Iris pigment epithelial cell (primary cell): ENCODE measurements at places on chromosomes 16 and 17.
A peak's percentile ranks its signal among the peaks of the same experiment; 100 is the strongest.

GRCh38 chr16:52912565-52913173 lies 140.0 kb downstream of the CHD9NB start:
- peak; percentile 60 for DNase-seq

DNA sequence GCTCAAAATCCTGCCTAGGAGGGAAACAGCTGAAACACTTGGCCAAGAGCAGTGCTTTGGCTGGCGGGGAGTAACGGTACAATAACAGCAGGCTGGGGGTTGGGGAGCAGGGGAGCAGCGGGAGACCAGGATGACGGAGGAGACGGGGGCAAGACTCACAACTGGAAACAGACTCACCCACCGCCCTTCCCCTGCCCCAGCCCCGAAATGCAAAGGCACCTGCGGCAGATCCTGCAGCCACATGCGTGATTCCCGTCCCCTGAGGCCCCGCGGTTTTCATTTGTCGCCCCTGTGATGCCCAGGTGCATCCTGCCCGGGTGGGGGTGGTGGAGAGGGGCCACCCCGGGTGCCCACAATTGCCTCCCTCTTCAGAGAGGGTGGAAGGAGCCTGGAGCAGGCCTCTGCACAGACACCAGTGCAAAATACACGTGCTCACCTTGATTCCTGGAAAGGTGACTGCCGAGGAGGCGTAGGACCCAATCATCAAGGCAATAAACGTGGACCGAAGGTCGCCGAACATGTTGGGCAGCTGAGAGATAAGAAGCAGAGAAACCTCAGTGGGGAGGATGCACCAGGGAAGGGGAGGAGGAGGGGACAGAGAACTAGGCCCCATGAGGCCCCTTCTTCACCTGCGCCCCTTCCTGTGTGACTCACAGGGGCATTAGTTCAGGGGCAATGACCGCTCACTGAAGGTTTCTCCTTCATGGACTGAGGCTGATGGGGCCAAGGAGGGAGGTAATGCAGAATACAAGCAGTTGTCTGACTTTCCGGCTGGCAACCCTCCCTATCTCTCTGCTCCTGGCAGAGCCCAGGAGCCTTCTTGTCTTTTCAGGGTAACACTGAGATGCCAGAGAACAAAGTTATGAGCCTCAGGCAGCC lies 30.4 kb upstream of the PITPNA start:
- no peak for DNase-seq

- DNase-seq: peak; percentile 95
These were observed 14.4 kb upstream of the CA4 start for GRCh38 chr17:60135151-60135950.

- no peak for DNase-seq
These were observed 5.5 kb upstream of the TMEM92 start for GRCh38 chr17:50268743-50269275.

DNA sequence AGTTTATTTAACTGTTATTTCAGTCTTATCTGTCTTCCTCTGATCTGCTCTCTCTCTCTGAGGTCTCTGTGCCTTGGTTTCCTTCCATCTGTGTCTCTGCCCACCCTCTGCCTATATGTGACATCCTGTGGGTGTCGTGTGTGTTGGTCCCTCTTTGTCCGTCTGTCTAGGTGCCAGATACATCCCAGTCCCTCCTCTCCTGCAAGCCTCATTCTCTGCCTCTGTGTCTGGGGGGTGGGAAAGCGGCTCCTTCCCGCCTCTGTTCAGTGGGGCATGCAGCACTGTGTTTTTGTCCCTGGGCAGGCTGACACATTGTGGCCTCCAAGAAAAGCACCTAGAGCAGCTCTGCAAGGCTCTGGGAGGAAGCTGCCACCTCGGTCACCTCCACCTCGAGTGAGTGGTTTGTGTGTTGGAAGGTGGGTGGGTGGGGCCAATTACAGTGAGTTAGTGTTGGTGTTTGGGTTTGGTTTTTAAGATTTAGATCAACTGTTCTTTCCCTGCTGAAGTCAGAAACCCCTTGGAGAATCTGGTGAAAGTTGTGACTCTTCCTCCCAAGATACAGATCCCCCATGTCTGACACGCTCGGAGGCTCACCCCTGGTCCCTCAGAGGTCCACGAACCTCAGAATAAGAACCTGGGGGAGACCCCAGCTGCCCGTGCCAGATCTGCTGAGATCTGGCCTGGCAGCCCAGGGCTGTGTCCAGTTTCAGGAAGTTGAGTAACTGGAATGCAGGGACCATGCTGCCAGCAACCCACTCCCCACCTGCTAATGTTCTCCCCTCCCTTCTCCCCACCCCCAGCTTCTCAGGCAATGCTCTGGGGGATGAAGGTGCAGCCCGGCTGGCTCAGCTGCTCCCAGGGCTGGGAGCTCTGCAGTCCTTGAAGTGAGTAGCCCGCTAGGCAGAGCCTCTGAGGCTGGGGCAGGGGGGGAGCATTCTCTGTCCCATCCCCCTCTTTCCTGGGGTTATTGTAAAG lies 50.9 kb upstream of the CPNE2 start:
- peak; percentile 12 for DNase-seq

- DNase-seq: peak; percentile 73
These were observed 6.7 kb downstream of the ITGA3 start for GRCh38 chr17:50062293-50063243.

- peak; percentile 58 for DNase-seq
These were observed 11.6 kb upstream of the MFAP4 start for GRCh38 chr17:19398301-19399181.

DNA sequence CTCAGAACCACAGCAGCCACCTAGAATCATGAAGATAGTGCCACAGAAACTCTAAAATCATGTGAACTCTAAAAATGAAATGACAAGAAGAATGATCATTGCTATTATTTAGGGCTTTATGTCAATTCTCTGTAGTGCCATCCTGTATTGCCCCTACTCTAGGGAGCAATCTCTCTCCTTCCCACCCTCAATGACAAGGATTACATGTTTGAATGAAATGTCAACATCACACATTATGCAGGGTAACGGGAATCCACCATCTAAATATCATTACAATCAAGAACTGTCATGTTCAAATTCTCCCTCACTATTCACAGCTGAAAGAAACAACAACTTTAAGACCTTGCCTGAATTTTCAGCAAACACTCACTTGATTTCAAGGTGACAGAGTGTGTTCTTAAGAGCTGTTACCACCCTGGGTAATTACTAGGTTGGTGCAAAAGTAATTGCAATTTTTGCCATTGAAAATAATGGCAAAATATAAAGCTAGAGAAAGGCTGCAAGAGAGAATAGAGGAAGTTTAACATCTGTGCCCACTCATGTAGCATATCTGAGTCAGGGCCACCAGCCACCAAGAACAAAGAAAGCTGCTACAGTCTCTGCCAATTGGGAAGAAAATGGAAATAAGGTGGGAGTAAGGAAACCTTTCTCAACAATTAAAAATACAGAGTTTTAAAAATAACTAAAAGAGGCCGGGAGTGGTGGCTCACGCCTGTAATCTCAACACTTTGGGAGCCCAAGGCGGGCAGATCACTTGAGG lies 112.8 kb upstream of the PSMD7 start:
- no peak for DNase-seq

GRCh38 chr17:72720494-72720825 lies 372.0 kb downstream of the SLC39A11 start:
- DNase-seq: no peak

GRCh38 chr17:41777574-41778188 lies 8.8 kb downstream of the JUP start:
- peak; percentile 94 for DNase-seq
